ENCODE measurements at places on chromosomes 12 and 14.

GRCh38 chr12:75154388-75154787 lies 55.3 kb downstream of the KCNC2 start:
- DNase-seq: no peak

GRCh38 chr14:90837355-90837754 lies 21.1 kb upstream of the TTC7B start:
- DNase-seq: no peak

DNA sequence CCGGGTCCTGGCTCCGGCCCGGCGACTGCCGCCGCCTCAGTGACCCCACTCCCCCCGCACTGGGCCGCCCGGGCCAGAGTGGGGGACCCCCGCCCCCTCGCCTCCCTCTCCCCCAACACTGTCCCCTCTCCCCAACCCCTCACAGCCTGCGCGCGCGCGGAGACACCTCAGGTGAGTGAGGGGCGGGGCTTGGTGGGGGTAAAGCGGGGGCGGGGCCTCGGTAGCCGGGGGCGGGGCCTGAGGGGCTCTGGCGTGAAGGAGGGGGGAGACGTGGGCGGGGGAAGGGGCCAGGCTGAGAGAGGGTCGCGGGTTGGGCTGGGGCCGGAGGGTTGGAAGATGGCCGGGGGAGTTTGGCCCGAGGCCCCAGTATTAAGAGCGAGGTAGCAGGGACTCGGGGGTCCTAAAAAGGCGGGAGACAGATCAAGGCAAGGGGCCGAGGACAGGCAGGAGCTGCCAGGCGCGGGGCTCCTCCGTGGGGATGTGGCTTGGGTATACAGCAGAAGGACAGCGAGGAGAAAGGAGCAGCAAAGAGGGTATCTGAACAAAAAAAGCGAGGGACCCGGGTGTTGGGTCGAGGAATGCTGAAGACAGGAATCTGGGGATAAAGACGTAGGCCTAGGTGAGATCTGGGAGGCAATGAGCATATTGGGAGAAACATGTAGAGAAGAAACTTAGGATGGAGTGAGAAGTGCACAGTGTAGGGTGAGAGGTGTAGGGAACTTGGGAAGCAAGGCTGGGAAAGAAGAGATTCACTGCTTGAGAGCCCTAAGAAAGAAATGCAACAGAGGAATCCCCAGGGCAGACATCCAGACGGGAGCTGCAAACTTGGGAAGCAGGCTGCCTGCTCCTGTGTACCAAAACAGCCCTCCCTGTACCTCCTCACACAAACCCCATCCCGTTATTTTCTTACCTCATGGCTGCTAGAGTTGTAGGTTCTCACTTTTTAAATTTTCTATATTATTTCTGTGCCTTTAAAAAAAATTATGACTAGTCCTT lies 10.8 kb downstream of the SUOX start:
- DNase-seq: no peak

- DNase-seq: no peak
Measured at GRCh38 chr14:22846811-22847307, 10.5 kb downstream of the MMP14 start.

- no peak for DNase-seq
Measured at GRCh38 chr12:57094208-57095160, 5.6 kb downstream of the NAB2 start.

DNA sequence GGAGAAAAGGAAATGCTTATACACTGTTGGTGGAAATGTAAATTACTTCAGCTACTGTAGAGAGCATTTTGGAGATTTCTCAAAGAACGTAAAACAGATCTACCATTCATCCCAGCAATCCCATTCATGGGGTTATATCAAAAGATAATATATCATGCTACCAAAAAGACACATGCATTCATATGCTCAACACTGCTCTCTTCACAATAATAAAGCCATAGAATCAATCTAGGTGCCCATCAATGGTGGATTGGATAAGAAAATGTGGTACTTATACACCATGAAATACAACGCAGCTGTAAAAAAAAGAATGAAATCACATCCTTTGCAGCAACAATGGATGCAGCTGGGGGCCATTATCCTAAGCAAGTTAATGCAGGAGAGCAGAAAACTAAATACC lies 1487.7 kb upstream of the SEL1L start:
- no peak for DNase-seq

- DNase-seq: no peak
Measured at GRCh38 chr14:96585672-96586013, 83.5 kb downstream of the PAPOLA start.

- DNase-seq: no peak
Measured at GRCh38 chr14:22987291-22987690, 4.9 kb upstream of the AJUBA start.

DNA sequence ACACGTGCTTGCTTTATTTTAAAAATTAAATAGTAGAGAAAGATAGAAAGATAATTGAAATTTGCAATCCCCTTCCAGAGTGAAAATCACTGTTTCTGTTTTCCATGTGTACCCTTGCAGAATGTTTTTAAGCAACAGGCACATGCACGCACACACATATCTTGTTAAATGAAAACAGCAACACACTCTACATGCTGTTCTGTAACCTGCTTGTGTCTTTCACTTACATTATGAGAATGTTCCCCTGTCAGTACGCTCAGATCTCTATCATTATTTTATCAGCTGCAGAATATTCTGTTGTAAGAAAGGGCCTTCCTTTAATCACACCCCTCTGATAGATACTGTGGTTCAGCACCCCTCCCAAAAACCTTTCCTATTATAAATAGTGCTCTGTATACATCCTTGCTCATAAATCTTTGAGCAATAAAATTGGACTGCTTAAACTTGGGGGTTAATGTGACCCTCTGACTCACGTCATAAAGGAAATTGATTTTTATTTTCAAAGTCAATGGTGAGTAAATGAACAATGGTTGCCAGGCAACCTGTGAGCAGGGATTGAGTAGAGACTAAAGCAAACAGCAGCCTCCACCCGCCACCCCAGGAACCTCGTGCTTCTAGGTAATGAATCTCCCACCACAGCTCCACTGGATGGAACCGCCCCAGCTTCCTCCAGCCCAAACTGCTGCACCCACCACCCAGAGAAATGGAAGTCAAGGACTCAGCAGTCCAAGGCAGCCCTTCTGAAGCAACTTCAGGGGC lies 31.9 kb upstream of the CHGA start:
- no peak for DNase-seq
